ENCODE measurements at places on chromosomes 11 and 22.
A peak's percentile ranks its signal among the peaks of the same experiment; 100 is the strongest.

GRCh38 chr11:104343578-104343977, 179.6 kb upstream of the PDGFD start:
- DNase-seq, result no peak

GRCh38 chr11:100612766-100613165, 74.3 kb upstream of the ARHGAP42 start:
- peak; percentile 16 for DNase-seq

DNA sequence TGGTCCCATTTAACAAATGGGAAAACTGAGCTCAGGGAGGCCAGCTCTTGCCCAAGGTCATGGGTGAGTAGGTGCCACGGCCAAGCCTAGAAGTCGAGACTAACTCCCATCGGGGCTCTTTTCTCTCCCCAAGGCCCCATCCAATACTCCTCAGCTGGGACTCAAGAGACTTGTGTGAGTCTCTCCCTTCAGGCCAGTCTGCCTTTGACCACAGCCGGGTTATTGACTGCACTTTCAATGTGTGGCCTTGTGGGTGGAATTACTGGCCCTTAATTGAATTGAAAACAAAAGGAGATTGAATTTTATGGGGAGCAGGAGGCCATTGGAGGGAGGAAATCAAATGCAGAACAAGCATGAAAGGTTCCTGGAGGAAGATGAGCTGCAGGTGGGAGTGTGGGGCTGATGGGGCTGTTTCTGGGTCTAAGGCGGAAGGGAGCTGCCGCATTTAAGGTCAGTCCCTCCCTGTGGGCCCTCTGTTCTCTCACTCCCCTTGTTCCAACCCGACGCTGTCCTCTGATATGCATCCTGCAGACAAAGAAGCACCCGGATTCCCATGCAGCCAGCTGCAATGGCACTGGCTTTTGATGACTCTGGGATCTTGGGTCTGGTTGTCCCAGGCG, 552.8 kb downstream of the MIAT start:
- no peak for DNase-seq

DNA sequence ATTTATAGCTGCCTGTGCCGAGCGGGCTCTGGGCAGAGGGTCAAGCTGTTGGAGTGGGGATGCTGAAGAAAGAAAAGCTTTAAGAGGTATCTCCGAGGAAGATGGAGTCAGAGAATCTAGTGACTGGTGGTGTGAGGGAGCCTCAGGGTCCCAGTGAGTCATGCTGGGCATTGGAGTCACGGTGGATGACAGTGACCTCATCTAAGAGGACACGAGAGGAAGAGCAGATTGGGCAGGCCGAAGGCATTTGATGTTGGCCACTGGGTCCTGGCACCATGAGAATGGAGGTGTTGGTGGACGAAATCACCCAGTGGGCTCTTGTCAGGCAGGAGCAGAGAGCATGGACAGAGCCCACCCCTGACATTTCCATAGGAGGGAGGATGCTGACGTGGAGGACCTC, 68.4 kb downstream of the TBC1D22A start:
- DNase-seq, result no peak

DNA sequence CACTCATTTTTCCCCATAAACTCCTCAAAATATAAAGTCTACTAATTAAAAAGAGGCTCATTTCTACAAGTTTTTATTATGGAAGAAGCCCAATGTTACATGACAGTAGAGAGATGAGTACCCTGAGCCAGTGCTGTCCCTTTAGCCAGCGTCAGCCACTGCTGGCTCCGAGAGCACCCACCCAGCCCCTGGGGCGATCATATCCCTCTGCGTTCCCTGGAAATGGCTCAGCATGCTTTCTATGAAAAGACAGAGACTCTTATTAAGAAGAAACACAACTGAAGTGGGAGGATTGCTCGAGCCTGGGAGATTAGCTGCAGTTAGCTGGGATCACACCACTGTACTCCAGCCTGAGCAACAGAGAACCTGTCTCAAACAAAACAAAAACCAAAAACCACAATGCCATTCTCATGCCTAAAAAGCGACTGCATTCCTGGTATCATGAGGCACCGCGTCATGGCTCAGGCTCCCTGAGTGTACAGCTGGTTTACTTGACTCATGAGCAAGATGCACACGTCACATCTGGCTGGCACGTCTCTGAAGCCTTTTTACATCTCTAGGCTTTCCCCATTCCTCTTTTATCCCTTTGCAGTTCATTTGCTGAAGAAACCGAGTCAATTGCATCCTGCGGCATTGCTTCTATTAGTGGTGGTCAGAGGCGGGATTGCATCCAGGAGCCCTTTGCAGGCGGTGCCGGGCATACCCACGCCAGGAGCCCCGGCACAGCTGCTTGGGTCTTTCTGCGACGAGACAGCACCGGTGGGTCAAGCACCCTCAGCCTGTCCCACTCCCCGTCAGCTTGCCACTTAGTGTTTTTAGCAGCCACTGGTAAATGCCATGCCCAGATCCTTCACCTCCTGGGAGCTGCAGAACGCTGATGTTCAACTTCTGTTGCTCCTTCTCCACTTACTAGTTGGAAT, 119.9 kb downstream of the CTTN start:
- no peak for DNase-seq
